COLO829 (cell line): ENCODE measurements at places on chromosomes 4 and X.
A peak's percentile ranks its signal among the peaks of the same experiment; 100 is the strongest.

- peak; percentile 73 for DNase-seq
Measured at GRCh38 chr4:170589597-170590191, 499.9 kb upstream of the AADAT start.

- DNase-seq = no peak
Measured at GRCh38 chr4:101418055-101418454, 70.7 kb upstream of the PPP3CA start.

- no peak for DNase-seq
Measured at GRCh38 chr4:152579916-152580315, 44.0 kb upstream of the FBXW7 start.

GRCh38 chr4:32986236-32986635, 2266.1 kb downstream of the PCDH7 start:
- DNase-seq = no peak

- no peak for DNase-seq
Measured at GRCh38 chr4:150130933-150131332, 52.7 kb downstream of the DCLK2 start.

GRCh38 chr4:48698029-48698971, 81.8 kb downstream of the FRYL start:
- DNase-seq = peak; percentile 26

DNA sequence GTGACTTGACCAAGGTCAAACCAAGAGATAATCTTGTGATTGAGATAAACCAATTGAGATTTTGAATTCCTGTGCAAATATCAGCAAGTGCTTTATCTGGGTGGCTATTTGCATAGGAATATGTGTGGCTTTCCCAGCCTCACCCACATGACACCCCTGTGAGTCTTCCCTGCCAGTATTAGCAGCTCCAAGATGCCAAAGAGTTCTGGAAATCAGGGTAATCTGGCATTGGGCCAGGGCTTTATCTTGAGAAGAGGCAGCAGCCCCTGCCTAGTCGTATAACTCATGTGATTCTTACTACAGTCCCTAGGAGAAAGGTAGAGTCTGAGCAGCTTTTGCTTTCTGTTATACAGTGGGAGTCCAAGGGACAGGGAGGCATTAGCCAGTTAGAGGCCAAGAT, 87.7 kb downstream of the RLIM start:
- no peak for DNase-seq

GRCh38 chr4:110270492-110271197, 72.2 kb upstream of the ELOVL6 start:
- DNase-seq = no peak

- DNase-seq = no peak
Measured at GRCh38 chr4:56817840-56818491, 3.5 kb downstream of the SPINK2 start.

DNA sequence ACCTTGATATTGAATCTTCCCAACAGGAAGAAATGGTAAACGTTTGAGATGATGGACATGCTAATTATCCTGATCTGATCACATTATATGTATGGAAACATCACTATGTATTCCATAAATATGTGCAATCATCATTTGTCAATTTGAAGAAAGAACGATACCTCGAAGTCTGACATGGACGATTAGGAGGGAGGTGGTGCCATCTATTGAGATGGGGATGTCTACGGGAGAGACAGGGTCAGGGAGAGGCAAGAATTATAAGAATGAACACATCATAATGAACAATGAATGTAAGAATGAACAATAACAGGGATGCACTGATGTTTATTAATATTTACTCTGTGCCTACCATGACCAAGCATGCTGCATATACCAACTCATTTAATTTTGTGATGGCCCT, 93.7 kb upstream of the SOD3 start:
- DNase-seq = no peak

- DNase-seq = no peak
Measured at GRCh38 chr4:83335701-83336100, 1.1 kb upstream of the HPSE start.

DNA sequence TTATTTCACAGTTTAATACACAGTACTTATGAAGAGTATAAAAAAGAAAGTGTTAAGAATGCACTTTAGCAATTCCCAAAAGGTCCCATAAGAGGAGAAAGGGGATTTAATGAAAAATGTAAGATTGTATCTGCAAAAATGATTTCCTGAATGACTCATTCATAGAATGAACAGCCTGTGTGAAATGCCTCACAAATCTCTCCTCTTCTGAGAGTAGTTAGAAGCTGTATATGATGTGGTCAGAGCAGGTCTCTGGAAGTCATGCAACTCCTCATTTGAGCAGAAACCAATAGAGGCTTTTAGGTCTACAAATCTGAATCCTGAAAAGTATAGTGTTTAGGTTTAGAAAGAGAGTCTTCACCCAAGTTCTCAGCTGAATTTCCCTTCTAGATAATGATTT, 381.3 kb upstream of the INTU start:
- DNase-seq = peak; percentile 80

DNA sequence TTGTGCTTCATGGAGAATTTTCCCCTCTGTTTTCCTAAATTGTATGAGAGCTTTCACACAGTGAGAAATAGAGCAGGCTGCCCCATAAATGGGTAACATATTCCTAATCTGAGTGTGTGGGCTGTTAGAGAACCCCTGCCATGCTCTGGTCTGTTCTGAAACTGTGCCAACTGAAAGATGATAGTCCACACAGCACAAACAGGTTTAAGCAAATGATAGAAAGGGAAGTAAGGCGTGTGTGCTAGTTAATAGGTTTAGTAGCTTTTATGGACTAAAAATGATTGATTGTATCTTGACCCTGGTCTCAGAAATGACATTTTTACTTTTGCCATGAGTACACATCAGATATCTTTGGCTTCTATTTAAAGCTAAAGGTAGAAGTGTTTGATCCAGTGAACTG, 106.2 kb downstream of the PRRG1 start:
- no peak for DNase-seq

DNA sequence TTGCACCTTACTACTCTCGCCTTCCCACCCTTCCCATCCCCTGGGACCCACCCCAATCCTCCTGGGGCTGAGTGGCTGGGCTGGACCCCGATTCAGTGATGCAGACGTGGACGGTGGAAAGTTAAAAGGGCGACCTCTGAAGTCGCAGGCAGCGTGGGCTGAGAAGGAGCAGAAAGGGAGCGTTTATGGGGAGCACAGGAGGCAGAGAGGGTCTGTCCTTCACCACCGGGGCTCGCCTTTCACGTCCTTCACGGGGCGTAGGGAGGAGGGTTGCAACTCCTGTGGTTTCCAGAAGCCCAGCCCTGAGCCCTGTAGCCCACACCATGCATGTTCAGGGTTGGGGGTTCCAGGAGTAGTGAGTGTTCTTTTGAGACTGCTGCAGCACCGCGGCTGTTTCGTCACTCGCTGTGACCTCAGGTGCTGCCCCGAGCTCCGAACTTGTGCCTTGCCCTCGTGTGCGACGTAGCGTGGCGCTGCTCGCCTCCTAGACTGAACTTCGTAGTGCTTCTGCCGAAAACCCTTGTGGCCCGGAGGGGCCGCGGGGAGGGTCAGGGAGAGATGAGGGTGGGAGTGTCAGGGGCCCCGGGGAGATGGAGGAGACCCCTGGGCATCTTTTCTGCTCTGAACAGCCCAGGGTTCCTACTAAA, 1.6 kb downstream of the NHS start:
- DNase-seq = no peak

DNA sequence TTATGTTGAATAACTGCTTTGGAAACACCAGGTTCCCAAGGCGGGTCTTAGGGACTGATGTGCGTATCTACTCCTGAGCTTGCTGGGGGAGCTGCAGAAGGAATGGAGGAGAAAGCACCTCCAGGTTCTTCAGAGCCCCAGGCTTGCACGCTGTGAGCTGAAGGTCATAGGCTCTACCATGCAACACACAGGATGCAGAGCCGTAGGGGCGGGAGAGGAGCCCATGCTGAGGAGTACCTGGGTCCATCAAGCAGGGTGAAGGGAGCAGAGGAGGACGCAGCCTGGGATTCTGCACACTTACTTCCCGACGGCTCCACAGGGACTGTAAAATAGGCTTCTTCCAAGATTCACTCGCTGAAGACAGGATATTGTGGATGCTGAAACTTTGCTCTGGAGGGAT, 426.5 kb upstream of the FRG1 start:
- DNase-seq = no peak

- peak; percentile 75 for DNase-seq
Measured at GRCh38 chr4:88003261-88003660, 4.2 kb upstream of the PKD2 start.

GRCh38 chr4:166065324-166065723, 192.3 kb downstream of the TLL1 start:
- DNase-seq = no peak

- DNase-seq = peak; percentile 44
Measured at GRCh38 chr4:126071346-126072333, 756.9 kb downstream of the FAT4 start.

DNA sequence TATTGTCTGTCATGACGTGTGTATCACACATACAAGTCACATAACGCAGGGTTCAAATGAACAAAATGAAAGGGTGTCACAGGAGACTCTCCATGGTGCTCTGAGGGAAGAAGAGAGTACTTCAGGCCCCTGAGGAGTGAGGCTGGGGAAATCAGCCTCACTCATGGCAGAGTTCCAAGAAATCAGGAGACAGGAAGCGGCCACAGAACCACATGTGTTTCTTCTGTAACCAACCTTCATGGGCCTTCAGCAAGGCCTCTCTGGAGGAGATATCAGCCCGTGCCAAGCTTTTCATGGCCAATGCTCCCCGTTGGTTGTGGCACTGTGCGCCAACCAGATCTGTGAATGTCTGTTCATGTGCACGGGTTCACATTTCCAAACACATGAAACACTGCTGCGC, 76.0 kb downstream of the NAT8L start:
- no peak for DNase-seq

- no peak for DNase-seq
Measured at GRCh38 chrX:276581-277201, 4.5 kb upstream of the PLCXD1 start.

GRCh38 chr4:4408576-4409335, 21.9 kb downstream of the NSG1 start:
- DNase-seq = no peak

DNA sequence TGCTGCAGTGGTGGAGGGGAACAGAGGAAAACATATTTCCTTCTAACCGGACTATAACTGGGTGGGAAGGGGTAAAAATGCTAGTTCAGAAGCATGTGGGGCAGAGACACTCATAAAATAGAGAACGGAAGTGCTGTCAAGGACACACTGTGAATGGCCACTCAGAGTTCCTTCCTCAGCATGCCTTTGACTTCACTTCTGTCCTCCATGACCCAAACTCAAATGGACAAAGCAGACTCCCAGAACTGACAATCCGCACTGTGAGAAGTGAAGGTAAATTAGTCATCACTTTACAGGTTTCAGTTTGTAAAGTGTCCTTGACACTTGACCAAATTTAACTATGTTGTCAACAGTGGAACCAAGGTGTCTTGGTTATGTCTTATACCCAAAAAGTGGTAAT, 30.2 kb upstream of the ELF2 start:
- no peak for DNase-seq

DNA sequence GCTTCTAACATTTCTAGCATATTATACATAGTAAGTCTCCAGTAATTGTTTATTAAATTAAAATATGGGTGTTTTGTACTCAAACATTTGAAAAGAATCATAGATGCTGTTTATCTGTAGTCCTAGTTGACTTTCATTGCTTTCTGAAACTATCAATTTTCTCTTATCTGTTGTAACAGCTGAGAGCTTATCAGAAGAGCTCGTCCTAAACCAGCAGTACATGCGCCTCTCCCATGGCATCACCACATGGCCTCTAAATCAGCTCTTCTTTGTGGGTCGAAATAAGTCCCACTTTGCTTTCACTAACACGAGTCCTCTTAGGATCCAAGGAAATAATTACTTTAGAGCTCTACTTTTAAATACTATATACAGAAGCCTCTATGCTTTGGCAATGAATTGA, 55.1 kb downstream of the PPP3CA start:
- DNase-seq = no peak

- DNase-seq = peak; percentile 50
Measured at GRCh38 chr4:155705664-155706063, 39.0 kb downstream of the GUCY1A1 start.

- no peak for DNase-seq
Measured at GRCh38 chr4:124435274-124435950, 277.1 kb downstream of the ANKRD50 start.

- DNase-seq = no peak
Measured at GRCh38 chrX:33156152-33156726, 55.1 kb downstream of the DMD start.

DNA sequence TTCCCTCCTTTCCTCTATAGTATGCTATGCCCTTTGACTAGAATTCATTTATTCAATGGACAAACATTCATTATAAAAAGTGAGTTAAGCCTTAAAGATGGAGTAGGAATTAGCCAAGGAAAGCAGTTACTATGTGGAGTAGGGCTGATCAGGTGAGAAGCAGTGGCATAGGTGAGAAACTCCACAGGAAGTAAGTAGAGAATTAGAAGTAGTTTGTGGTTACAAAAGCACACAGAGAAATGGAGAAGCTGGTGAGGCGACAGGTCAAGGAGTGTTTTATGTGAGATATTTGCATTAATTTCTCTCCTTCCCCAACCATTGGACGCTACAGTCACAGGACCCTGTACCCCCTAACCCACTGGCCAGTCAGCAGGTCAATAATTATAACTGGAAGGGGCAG, 30.6 kb downstream of the SETD7 start:
- DNase-seq = no peak

GRCh38 chr4:173333658-173334084, 487 bp downstream of the HMGB2 start:
- DNase-seq = no peak

- DNase-seq = no peak
Measured at GRCh38 chr4:123696687-123697086, 300.1 kb downstream of the SPRY1 start.

DNA sequence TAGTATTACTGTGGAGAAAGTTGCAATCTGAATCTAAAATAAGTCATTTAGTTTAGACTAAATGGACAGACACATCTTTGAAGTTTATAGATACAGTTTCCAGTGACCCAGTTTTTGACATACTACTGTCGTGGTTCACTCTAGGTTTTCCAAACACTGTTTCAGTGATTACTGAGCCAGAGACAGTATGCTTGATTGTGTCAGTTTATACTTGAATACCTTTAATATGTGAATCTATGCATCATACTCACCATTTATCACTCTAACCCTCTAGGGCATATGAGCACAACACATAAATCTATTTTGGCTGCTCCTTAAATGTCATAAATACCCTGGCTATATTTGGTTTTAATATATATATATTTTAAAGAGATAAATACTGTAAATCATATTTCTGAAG, 173.5 kb downstream of the GRID2 start:
- DNase-seq = peak; percentile 5

DNA sequence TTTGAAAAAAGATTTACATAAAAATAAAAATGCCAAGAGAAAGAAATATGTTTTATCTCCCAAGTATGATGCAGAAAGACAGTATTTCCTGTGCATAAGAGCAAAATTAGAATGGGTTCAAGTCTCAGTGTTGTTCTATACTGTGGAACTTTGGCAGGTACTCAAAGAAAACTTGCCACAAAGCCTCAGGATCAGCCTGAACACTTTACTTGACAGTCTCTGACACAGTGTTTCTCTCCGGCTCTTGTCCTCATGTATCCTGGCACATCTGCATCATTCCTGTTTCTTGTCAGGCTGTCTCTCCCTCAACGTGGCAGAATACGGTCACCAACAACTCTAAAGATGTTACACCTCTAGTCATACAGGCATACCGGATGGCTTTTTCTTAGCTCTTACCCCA, 273.7 kb downstream of the ARHGAP24 start:
- no peak for DNase-seq
